ENCODE measurements at places on chromosomes 16 and 17.

DNA sequence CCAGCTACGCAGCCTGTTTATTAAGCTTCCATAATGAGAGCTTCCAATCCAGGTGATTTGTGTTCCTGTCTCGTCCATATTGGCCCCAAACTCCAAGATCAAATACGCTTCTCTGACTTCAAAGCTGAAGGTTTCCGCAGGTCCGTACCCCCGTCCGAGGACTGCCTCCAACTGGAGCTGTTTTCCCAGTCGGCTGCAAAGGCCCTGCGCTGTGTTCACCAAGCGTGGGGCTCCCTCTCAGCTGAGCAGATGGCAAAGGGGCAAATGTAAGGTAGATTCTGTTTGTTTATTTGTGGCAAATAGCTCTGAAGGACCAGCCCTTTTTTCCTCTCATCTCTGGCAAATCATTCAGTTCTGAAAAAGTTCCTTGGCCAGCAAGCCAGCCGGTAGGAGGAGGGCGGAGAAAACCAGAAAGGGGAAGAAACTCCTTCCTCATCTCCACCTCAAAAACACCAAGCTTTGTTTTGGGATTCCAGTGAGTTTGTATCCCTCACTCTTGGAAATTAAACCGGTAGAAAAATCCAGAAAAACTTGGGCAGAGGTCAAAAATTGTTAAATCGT lies 35.2 kb downstream of the NXN start:
- DNase-seq: no peak

DNA sequence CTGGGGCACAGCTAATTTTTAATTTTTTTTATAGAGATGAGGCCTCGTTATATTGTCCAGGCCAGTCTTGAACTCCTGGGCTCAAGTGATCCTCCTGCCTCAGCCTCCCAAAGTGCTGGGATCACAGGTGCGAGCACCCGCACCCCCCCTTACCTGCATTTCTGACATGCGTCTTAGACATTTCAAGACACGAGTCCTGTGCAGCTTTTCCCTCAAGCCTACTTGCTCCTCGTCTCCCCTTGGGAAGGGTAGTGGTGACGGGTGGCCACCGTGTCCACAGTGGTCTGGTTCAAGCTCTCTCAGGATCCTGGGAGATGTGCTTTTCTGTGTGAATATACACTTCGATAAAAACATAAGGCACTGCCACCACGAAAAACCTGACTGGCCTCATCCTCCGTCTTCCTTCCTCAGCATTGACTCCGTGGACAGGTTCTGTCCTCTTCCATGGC lies 9.6 kb downstream of the CANT1 start:
- no peak for DNase-seq

DNA sequence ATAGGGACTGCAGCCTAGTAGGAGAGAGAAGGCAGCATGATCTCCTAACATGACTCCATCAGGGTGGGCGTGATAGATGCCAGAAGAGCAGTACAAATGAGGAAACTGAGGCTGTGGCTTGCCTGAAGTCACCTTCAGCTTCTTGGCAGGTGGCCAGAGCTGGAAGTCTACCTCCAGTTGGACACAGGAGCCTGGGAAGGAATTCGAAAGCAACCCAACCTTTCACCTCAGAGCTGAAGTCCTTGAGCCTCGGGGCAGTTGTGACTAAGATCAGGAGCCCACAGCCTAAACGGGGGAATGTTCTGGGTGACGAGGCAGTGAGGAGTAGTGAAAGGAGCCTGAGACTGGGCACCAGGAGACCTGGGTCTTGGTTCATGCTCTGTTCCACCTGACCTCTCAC lies 9.4 kb upstream of the SLC52A1 start:
- no peak for DNase-seq

DNA sequence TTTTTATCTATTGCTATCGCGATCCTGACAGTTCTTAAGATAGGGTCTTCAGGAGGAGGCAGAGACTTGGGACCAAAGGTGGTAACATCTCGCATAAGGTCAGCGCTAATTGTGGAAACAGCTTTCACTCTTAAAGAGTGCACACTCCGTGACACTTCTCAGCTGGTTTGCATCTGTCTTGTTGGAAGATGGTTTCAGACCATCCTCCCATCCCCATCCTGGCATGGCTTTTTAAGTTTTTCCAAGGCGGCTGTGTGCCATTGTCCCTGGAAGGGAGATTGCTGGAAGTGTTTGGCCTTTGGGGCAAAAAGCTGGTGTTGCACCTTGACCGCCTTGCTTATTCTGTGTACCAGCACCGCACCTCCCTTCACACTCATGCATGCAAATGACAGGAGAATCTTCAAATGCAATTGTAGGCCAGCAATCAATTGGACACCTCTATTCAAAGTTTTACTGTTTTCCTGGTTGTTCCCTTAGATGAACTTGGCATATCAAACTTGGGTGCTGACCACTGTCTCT lies 1.5 kb downstream of the SOCS7 start:
- DNase-seq: no peak

DNA sequence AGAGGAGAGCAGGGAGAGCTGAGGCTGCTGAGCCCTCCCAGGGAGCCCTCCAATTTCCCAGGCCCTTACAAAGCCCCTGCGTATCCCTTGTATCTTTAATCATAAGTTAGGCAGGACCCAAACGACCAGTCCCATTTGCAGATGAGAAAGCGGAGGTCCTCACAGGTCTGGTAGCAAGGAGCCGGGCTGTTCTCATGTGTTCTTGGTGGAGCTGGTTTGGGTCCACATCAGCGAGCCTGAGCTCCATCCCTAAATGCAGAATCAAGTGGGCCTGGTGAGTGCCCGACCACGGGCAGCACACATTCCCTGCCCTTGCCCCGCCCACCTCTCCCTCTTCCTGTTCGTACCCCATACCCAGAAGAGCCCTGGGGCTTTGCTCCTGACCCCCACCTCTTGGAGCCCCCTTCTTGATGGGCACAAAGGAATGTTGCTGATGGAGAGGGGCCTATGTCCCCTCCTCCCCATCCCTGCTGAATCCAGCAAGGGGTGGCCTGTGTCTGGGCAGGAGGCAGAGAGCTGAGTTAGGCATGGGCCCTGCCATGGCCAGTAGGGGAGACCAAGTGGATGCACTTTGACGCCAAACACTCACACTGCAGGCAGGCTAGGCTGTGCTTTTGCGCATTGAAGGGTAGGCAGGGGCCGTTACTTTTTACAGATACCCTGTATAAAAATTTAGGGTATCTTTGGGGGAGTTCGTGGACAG lies 18.3 kb upstream of the ADCY7 start:
- DNase-seq: no peak

DNA sequence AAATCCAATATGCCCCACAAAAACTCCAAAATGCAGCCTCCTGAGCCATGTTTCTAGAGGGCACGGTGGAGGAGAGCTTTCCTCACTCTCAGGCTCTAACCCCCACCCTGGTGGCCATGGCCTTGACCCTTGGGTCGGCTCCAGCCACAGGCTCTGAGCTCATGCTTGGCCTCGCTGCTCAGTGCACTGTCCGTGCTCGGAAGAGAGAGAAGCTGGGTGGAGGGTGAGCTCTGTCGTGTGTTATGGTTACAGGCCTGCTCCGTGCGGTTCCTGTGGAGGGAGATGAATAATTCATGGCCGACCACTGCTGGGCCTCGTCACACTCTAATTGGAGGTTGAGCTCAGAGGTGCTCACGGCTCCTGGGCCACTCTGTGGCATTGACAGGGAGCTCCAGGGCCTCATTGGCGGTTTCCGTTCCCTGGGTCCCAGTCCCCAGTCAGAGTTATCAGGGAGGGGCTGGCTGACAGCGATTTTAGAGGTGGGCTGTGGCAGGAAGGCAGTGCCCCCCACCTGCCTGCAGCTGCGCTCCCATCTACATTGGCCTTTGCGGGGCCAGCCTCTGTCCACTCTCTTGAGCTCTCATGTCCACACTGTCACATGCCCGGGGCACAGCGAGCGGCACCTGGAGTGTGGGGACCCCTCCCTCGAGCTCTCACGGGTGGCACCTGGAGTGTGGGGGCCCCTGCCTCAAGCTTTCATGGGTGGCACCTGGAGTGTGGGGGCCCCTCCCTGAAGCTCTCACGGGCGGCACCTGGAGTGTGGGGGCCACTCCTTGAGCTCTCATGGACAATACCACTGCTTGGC lies 24.9 kb downstream of the ACSF3 start:
- DNase-seq: no peak

- no peak for DNase-seq
Observed at GRCh38 chr16:52709306-52709705, 162.4 kb upstream of the TOX3 start.

DNA sequence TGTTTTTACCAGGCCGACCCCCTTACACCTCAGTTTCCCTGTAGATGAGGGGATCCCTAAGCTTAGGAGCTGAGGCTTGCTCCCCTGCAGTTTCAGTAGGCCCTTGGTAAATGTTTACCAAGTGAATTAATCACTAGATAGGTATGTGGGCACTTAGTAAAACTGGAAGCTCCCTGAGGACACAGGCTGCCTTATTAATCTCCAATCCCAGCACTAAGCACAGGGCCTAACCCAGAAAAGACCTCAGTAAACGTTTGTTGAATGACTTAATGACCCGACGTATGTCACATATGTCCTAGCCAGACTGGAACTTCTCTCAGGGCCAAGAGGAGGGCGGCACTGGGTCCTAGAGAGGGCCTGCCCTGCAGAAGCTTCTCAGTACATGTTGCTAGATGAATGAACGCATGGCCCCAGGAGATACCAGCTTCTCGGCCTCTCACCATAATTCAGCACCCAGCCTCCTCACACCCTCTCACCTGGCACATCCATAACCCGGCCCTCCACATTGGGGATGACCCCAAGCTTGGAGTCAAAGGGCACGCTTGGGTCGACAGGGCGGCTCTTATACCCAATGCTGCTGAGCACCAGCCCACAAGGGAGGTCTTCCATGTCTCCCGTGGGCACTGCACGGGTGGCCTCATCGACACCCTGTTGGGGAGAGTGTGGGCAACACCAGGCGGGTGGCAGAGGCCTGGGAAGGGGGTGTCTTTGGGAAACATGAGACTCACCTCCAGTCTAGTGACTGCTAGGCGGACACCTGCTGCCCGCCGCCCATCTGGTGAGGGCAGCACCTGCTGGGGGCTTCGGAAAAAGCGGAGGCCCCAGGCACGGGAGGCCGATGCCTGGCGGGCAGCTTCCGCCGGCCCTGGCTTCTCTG lies 4.0 kb upstream of the GRIN2C start:
- DNase-seq: no peak

GRCh38 chr17:50618941-50619340 lies 15.7 kb upstream of the ABCC3 start:
- DNase-seq: peak; percentile 49

DNA sequence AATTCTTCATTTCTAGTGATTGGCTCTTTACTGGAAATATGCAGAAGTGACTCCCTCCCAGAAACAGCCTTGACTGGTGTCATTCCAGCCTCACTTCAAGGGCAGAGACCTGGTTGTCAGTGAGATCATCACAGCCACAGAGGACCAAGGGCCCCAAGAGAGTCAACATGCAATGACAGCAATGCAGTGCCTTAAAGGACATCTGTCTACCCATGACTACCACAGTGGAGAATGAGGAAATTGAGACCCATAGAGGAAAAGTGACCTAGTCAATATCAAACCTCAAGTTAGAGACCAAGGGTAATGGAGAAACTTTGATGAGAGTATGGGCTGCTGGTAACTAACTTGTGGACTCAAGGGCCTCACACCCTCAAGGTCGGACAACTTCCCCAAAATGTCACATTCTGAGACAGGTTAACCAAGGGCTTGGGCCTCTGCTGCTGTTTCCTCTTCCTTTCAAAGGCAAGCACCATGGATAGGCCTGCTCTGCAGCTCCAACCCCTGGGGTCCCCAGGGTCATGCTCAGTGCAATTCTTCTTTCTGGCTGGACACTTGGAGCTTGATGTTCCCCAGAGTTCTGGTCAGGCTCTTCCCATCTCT lies 11.3 kb downstream of the NOG start:
- DNase-seq: no peak

Data from MG63 (cell line).